ENCODE measurements at places on chromosomes 1 and 21. TPM values are rescaled to one million over a fixed set of nuclear protein-coding genes. Genes with fewer than 3 reads are reported as not detected.

The SPATA1 gene
- polyA plus RNA-seq = 0.72 TPM

The IGSF5 gene
- polyA plus RNA-seq = not detected

The TNFRSF1B gene
- polyA plus RNA-seq = 201 TPM

The ATF6 gene
- 14.3 TPM for polyA plus RNA-seq

The COA6 gene
- polyA plus RNA-seq = 52.3 TPM

The NT5C1A gene
- not detected for polyA plus RNA-seq

The FOXO6 gene
- polyA plus RNA-seq = not detected

The MATN1 gene
- 1.2 TPM for polyA plus RNA-seq

The KLHDC7A gene
- polyA plus RNA-seq = not detected

The GUCA2B gene
- polyA plus RNA-seq = not detected

The KCNE2 gene
- 0.63 TPM for polyA plus RNA-seq

The JUN gene
- polyA plus RNA-seq = 40.4 TPM

The LRRC3 gene
- 0.11 TPM for polyA plus RNA-seq

The ALG14 gene
- polyA plus RNA-seq = 6.8 TPM

The LAMC1 gene
- not detected for polyA plus RNA-seq

The DISC1 gene
- polyA plus RNA-seq = 1.9 TPM

The MAN1C1 gene
- 10.4 TPM for polyA plus RNA-seq

The KAZN gene
- polyA plus RNA-seq = not detected

The S100A9 gene
- 8.0 TPM for polyA plus RNA-seq

The PAX7 gene
- not detected for polyA plus RNA-seq

The TRABD2B gene
- polyA plus RNA-seq = not detected

The EDARADD gene
- 8.0 TPM for polyA plus RNA-seq

The TEDDM1 gene
- not detected for polyA plus RNA-seq

The TRIM46 gene
- polyA plus RNA-seq = 3.6 TPM

The CFHR5 gene
- not detected for polyA plus RNA-seq

The FMO5 gene
- 1.5 TPM for polyA plus RNA-seq

The NTRK1 gene
- not detected for polyA plus RNA-seq

The CELA3A gene
- polyA plus RNA-seq = not detected

The TDRD10 gene
- not detected for polyA plus RNA-seq

The FAM3B gene
- not detected for polyA plus RNA-seq

The TMCC2 gene
- 0.27 TPM for polyA plus RNA-seq

The TMEM51 gene
- not detected for polyA plus RNA-seq

The CNR2 gene
- 0.36 TPM for polyA plus RNA-seq

The PLA2G2C gene
- polyA plus RNA-seq = not detected

The GPR25 gene
- polyA plus RNA-seq = 23.0 TPM

The CD5L gene
- polyA plus RNA-seq = not detected

The KRTAP12-2 gene
- polyA plus RNA-seq = not detected

The JMJD4 gene
- 22.6 TPM for polyA plus RNA-seq

The SLC45A1 gene
- polyA plus RNA-seq = 0.33 TPM

The HES4 gene
- polyA plus RNA-seq = not detected

The ADGRL4 gene
- not detected for polyA plus RNA-seq

Measured in CD4-positive, alpha-beta memory T cell (primary cell).